ENCODE measurements at places on chromosomes 1 and 21.

- no peak for DNase-seq
Observed at GRCh38 chr1:173314656-173315055, 107.5 kb upstream of the TNFSF4 start.

DNA sequence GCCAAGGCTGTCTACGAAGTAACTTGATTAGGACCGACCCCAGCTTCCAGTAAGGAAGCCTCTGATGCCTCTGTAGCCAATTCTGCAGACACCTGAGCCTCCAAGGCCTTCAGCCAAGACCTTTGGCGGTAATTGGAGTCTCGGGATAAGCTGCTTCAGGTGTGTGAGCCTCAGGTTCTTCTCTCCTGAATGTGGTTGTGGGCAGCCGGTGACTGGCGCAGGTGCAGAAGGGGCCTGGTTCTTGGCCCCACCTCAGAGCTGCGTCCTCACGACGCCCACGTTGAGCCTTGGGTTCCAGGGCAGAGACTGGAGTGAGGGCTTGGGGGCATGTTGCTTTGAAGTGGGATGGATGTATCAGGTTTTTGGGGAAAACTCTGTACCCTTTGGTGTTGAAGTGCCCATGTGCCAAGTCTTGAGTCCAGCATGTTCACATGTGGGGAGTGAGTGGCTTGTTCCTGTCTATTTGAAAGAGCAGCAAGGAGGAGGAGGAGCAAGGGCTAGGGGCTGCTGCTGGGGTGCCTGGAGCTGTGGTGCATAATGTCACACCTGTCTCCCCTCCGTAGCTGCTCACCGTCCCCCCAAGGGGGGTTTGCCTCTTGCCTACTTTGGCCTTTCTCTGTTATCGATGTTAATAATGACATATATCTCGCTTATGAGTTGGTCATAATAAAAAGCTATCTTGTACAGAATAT, 1.4 kb downstream of the PSEN2 start:
- no peak for DNase-seq

GRCh38 chr1:172536256-172536655, 3.3 kb downstream of the SUCO start:
- DNase-seq = no peak

DNA sequence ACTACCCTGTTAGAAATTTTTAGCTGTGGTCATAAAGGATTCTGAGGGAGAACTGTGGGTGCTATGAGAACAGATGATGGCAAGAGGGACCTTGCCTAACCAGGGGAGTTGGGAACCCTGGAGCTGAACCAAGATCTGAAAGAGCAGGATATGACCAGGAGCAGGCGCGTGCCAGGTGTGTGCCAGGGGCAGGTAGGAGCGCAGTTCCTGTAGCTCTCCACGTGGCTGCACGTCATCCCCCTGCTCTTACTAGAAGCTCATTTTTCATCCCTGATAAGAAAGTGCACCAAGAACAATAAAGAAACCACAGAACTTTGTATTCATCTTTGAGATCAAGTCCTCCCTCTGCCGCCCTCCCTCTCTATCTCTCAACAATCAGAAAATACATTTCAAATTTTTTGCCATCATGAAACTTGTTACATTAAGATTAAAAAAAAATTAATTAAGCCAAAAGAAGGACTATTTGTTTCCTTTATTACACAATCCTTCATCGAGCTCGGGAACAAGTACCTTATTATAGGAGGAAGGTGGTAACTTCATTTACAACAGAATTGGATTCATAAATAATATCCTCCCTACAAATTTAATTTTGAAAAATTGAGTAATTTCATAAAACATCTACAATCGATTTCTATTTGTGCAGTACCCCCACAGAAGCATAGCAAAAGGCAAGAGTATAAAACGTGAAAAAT, 78.5 kb downstream of the SLC35F3 start:
- DNase-seq = no peak

DNA sequence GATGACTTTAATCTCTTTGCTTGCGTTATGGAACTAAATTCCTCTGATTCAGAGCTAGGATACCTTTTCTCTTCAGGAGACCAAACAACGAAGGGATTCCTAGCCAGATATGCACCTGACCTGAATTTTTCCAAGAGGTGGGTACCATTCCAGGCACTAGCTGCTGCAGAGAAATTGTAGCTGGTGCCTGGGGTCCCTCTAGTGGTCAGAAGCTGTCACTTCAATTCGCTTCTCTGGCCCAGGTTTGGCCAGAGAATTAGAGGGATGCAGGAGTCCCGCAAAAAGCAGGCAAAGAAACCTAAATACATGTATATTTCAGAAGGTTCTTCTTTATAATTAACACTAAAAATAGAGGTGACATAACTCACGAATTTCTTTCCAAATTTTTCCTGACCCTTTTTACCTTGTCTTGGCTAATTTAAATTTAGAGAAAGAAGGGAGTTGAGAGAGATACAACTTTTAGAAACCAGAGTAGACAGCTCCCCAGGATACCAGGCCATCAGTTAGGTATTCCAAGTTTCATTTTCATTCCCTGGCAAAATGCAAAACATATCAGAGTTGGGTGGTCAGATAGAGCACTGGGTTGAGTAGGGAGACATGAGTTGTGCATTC, 9.6 kb downstream of the ACKR1 start:
- DNase-seq = no peak

GRCh38 chr1:210359255-210359654, 30.6 kb downstream of the HHAT start:
- no peak for DNase-seq

GRCh38 chr1:100543640-100544039, 5.7 kb downstream of the GPR88 start:
- no peak for DNase-seq

DNA sequence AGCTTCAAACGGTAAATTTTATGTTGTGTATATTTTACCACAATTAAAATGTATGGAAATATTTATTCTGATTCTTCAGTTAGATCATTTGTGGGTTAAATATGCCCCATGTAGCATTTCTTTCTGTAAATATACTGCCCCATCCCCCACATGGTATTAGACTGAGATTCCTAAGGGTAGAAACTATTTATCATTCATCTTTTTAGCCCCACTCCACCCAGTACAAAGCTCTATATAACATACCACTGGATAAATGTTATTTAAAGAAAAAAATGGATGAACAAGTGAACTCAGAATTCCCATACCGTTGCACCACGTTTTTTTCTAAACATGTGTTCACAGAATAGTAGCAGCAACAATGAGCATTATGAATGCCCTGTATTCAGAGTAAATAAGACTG, 234.0 kb upstream of the IRF2BP2 start:
- no peak for DNase-seq

- DNase-seq = no peak
Observed at GRCh38 chr1:185699874-185700273, 34.3 kb upstream of the HMCN1 start.

DNA sequence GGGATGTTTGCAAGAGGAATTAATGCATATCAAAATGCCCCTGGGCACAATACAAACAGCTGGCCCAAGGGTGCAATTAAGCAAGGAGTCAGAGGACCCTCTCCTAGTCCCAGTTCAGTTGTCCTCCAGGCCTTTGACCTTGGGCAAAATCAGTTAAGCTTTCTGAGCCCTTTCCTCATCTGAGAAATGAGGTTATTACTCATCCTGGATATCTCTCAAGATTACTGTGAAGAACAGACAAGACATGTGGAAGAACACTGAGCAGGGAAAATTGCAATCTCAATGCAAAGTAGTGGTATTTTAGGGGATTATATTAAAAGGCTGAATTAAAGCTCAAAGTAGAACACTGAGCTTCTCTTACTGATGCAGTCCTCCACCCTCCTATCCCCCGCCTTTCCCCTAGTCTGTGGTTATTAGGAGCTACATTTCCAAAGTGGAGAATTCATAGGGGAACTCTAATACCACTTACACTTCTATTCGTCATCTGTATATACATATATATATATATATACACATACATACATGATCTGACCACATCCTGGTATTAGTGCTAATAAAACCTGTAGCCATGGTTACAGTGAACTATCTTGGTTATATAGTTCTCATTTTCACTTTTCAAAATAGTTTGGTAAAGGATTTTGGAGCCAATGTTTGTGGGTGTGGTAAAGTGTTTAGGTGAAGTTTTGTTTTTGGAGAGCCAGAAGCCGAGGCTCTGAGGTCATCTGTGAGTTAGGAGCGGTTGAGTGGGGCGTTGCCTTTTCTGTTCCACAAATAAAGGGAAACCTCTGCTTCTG, 18.1 kb downstream of the KIAA0040 start:
- DNase-seq = no peak

DNA sequence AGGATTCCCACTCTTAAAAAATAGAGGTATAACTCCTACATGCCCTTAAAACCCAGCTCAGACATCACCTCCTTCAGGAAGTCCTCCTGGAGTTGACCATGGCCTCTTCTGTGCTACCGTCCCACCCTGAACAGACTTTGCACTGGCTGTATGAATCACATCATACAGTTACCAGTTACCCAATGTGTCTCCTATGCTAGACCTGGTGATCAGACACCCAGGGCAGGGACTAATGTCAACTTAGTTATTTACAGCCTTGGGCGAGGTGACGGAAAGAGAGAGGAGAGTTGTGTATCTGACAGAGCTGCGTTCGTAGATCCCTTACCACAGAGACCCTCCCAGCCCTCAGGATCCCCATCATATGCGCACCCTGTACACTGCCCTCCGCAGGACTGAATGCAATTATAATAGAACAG, 72.7 kb downstream of the SLC66A1 start:
- DNase-seq = no peak

DNA sequence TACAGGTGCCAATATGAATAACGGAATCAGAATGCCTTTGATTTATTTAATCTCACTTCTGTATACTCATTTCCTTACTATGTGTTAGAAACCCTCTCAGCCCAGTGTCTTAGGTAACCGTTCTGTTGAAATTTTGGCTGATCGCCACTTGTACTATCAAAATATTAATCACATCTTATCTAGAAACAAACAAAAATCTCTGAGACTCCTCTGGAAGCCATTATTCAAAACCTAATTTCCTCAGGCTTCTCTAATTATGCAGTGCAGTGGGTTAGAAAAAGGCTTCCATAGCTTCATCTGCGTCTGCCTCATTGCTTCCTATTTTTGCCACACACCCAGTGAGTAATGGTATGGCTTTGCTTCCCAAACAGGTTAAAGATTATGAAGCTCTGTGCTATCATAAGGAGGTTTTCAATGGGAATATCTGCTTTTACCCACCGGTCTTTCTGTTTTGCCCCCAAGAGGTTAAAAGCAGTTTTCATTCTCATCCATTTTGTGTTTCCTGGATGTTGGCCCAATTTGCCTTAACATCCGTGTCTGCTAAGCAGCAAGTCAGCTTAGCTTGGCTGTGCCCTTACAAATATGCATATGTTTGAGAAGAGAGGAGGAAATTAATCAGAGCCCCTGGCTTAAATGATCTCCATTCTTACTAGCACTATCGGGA, 129.6 kb downstream of the RYR2 start:
- DNase-seq = no peak

- no peak for DNase-seq
Observed at GRCh38 chr21:31938330-31939301, 65.8 kb downstream of the HUNK start.

DNA sequence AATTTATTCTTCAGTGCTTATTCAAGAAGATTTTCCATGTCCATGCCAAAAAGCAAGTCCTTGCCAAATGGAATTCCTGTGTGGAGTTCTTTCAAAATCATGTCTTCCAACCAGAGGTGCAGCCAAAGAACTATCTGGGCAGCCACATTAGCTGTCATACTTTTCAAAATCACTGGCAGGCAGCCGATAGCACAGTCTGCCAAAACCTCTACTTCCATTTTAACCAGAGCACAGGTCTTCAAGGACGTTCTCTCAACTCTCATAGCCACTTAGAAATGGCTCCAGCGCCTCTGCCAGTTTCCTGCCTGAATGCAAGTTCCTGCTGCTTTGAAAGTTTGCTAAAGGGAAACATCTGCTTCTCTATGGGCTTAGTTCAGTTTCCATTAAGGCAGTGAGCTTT, 975.7 kb upstream of the ADGRL4 start:
- no peak for DNase-seq

DNA sequence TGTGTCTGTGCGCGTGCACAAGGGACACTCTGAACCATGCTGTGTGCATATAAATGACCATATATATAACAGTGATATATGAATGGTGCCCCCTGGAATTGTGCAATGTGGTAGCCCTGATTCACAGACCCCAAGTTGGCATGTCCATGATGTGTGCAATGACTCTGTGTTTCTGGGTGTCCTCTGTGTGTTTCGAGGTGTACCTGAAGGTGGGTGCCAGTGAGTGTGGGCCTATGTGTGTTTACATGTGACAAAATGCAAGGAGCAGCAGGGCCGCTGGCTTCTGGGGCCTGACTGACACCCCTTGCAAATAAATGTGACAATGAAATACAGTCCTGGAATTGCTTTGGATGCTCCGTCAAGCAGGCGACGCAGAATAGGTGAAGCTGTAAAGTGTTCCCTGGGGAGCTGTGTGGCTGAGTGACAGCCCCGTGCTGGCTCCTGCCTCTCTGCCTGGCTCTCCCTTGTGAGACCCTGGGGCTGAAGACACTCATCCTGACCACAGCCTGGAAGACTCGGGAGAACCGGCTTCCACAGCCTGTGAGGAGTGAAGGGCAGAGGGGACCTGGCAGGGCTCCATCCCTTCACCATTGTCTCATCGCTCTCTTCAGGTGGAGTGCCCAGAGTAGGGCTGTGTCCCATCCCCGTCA, 38.2 kb upstream of the CSF3R start:
- no peak for DNase-seq

DNA sequence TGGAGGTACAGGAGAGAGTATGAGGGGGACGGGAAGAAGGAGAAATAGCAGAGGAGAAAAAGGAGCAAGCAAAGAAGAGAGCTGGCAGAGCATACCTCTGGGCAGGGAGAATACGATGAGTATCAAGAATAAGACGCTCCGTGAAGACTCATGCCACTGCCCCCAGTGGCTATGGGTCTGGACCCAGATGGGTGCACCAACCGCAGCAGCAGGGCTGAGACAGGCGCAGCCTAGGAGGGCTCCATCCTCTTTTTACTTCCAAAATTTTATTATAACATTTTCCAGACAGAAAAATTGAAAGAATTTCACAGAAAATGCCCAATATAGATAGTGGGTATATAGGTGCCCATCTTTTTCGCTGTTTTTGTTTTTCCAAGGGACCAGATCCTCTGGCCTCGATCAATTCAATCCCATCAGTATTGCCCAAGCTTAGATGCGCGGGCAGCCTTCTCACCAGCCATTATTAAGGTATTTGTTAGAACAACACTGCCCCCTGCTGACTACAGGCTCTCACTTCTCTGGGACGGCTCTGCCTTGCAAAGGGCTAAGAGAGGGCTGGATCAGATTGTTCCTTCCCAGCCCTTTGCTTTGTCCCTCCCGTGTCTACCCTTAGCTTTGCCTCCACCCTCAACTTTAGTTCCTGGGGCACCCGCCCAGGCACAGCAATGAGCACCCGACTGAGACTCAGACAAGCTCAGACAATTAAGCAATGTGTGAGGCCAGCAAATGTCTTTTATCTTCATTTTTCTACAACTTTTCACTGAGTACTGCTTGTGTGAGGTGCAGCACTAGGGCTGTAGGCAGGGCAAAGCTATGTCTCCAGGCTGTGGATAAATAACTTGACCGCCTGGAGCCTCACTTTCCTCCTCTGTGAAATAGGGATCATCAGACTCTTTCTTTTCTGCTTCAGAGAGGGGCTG, 17.5 kb upstream of the CAMK1G start:
- DNase-seq = peak; percentile 35

DNA sequence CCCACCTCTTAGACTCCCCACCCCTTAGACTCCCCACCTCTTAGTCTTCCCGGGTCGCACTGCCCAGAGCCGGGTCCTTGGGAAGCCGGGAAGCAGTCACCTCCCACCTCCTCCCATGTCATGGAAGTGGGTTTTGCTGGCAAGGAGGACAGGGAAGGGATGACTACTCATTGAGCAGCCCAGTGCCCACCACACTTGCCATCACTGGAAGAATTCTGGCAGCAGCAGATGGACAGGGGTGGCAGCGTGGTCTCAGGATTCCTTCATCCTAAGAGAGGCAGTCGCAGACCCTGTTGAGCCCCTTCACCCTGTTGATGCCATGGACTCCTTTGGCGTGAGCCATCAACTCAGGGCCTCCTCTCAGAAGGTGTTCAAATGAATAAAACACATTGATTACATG, 140.8 kb downstream of the PGBD5 start:
- DNase-seq = no peak
